ENCODE measurements at places on chromosomes 7 and 10. TPM values are rescaled to one million over a fixed set of nuclear protein-coding genes. Genes with fewer than 3 reads are reported as not detected.

GRCh38 chr10:61565819-61566560 is 96.7 kb upstream of the CABCOCO1 start:
- DNase-seq, result no peak

DNA sequence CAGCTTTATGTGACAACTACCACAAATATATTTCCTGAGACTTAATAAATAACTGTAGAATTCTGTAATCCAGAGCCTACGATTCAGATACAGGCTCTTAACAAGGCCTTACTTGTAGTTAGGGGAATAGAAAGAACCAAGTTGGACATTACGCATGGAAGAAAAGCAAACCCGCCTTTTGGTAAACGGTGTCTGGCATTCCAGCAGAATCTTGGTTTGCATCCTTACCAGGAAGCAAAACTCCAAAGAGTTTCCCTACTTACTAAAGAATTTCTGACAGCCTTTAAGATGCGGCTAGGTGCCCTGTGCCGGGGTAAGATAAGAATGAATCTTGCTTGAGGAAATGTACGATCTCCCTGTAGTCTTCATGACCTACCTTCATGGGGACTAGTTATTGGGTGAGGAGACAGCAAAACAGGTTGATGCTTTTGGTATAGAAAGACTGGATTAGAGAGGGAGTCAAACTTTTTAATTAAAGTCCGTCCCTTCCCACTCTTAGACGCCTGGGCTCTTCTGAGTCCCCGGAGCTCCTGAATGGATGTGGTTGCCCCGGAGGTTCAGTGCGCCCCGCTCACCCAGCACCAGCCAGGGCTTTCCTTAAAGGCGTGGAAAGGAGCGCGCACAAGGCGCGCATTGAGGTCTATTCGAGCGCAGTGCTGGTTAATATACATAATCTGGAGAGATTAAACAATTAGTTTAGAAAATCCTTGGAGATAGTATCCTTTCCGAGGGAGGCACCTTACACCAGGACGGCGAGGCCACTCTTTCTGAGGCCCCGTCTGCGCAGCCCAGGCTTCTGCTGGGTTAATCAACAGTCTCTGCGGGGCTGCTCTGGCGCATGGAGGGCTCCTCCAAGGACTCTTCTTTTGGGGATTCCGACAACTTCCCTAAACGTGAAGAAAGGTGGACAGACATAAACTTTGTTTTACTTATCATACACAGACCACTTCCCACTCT is 11.5 kb downstream of the PTF1A start:
- no peak for DNase-seq

DNA sequence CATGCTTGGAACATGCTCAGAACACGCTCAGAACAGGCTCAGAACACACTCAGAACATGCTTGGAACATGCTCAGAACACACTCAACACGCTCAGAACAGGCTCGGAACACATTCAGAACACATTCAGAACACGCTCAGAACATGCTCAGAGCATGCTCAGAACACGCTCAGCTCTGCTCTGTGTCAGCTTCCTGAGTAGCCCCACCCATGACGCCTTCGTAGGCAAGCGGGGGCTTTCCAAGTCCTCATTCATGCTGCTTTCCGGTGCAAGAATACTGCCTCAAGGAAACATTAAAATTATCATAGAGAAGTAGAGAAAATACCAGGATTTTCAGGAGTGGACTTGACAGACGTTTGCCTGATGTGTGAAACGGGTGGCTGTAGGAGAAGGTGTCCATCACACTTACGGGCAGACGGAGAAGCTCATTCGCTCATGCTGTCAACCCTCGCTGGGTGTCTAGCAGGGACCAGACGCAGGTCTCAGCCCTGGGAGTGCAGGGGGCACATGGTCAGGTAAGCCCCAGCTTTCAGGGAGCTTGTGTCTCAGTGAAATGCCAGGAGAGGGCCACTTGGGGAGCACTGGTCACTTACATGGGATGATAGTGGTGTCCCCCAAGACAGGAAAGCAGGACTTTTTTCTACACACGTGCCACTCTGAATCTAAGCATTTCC is 24.7 kb downstream of the EN2 start:
- DNase-seq, result no peak

DNA sequence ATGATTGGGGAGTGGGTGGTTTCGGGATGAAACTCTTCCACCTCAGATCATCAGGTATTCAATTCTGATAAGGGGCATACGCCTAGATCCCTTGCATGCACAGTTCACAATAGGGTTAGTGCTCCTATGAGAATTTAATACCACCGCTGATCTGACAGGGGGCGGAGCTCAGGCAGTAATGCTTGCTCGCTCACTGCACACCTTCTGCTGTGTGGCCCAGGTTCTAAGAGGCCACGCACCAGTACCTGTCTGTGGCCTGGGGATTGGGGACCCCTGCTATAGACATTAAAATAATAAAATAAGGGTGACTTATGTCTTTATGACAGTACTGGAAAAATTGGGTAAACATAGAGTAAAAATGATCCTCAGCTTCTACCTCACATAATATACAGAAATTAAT is 66.1 kb downstream of the SAMD9 start:
- DNase-seq, result no peak

- DNase-seq, result no peak
These were observed 183.0 kb downstream of the THSD7A start for GRCh38 chr7:11648980-11649379.

DNA sequence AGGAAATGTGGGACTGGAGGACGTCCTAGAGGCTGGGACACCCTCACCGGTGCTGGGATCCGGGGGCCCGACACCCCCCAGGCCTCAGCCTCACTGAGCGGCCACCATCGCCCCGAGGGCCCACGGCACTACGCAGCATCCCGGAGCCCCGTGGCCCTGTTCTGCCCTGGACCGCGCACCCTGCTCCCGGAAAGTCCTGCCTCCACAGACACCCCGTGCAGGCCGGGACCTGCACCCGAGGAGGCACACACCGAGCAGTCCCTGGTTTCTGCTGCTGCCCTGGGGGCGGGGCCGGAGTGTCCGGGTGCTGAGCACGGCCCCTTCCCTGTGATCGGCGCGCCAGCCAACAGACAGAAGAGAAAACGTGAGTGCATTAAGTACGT is 18.1 kb upstream of the KNDC1 start:
- DNase-seq, result no peak

GRCh38 chr10:125782616-125783015 is 7.0 kb upstream of the MMP21 start:
- no peak for DNase-seq

GRCh38 chr10:36555036-36555435 is 570.4 kb upstream of the ANKRD30A start:
- DNase-seq, result no peak

GRCh38 chr10:78356291-78356900 is 322.7 kb downstream of the RPS24 start:
- DNase-seq, result no peak

- DNase-seq, result no peak
These were observed 31.1 kb downstream of the ENKUR start for GRCh38 chr10:24984906-24985305.

DNA sequence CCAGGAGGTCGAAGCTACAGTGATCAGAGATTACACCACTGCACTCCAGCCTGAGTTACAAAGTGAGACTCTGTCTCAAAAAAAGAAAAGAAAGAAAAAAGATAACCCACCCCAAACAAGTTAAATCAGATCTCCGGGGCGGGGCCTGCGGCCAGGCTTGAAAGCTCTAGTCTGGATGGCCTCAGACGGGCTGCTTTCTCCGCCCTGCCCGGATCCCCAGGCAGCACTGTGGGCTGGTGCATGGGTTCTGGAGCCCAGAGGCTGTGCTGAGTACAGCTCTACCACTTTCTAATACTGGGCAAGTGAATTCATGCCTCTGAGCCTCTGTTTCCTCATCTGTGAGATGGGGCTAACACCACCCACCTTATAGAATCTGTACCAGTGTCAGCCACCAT is 83.7 kb downstream of the ZMIZ1 start:
- no peak for DNase-seq

DNA sequence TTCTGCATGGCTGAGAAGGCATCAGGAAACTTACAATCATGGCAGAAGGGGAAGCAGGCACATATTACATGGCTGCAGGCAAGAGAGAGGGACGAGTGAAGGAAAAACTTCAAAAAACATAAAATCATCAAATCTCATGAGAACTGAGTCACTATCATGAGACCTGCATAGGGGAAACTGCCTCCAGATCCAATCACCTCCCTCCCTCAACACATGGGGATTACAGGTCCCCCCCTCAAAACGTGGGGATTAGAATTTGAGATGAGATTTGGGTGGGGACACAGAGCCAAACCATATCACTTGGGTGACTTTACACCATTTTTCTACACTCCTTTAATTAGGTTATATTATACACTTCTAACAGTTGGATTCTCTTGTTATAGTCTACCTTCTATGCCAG is 490.7 kb upstream of the KCND2 start:
- DNase-seq, result no peak

GRCh38 chr10:51260376-51260775 is 186.1 kb downstream of the PRKG1 start:
- DNase-seq, result no peak

DNA sequence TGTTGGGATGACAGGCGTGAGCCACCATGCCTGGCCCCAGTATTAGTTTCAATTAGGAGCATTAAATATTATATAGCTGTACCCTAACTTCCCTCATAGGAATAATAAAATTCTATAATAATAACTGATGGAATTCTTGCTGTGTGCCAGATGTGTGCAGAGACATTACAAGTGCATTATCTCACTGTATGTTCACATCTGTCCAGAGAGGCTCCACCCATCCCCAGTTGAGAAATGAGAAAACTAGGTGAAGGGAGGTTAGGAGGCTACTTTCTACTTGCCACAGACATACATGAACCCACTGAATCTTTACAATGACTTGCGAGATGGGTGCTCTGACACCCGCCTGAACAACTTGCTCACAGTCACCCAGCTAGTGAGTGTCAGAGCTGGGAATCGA is 3.2 kb downstream of the GALNT17 start:
- DNase-seq, result no peak

DNA sequence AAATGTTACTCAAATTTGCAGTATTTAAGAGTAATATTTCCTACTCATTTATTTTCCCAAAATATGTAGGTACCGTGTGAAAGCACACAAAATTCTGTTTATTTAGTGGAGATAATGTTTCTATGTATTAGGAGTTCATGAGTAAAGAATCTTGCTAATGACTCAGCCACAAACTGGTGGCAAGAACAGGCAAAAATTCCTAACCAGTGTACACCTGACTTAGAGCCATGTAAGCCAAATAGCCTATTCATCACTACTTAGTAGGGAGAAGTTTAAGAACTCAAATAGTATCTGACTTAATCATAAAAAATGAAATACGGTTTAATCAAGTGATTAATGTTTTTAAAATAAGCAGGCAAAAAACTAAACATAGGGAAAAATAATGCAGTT is 169.0 kb downstream of the SRPK2 start:
- DNase-seq, result no peak

- DNase-seq, result no peak
These were observed 97.0 kb upstream of the SVIL start for GRCh38 chr10:29731760-29732159.

- no peak for DNase-seq
These were observed 1.0 kb downstream of the CNPY1 start for GRCh38 chr7:155545348-155545747.

DNA sequence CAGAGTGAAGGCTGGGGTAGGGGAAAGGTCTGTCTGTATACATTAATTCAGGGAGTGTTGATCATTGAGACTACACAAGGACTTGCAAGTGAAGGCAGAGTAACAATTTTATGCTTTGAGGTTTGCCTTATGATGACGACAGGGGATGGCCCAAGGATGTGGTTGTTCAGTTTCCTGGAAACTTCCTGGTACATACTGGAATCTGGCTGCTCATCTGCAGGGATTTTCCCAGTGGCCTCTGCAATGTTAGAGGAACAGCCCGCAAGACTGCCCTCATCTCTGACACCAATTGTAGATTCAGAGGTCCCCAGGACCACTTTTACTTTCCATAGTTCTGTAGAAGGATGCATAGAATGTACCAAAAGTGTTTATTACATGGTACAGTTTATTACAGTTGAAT is 189.6 kb downstream of the TMEM178B start:
- DNase-seq, result no peak

DNA sequence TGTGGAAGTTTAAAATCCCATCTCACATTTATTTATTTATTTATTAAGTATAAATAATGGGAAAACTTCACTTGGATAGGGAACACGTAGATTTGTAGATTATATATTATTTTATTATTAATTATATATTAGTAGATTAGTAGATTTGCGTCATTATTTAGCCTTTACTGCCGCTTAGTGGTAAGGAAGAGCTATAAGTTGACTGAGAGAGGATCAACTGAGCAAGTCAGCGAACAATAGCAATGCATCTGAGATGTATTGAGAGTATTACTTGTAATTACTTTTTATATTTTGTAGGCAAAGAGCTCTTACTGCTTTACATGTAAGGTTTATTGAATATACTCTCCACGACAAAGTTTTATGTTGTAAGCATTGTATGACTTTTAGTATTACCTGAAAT is 244.5 kb upstream of the ANKRD30A start:
- no peak for DNase-seq

DNA sequence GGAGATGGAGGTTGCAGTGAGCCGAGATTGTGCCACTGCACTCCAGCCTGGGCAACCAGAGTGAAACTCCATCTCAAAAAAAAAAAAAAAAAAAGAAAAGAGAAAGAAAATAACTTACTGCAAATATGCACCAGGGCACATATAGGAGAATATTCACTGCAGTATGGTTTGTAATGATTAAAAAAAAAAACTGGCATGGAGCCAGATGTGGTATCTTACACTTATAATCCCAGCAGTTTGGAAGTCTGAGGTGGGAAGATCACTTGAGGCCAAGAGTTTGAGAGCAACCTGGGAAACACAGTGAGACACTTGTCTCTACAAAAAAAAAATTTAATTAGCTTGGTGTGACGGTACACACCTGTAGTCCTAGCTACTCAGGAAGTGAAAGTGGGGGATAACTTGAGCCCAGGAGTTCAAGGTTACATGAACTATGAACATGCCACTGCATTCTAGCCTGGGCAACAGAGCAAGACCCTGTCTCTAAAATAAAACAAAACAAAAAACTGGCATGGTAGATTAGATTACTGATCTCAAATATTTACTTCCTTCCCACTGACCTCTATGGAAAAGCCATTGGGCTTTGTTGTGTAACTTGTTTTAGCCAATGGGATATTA is 85.6 kb downstream of the MICU1 start:
- no peak for DNase-seq

DNA sequence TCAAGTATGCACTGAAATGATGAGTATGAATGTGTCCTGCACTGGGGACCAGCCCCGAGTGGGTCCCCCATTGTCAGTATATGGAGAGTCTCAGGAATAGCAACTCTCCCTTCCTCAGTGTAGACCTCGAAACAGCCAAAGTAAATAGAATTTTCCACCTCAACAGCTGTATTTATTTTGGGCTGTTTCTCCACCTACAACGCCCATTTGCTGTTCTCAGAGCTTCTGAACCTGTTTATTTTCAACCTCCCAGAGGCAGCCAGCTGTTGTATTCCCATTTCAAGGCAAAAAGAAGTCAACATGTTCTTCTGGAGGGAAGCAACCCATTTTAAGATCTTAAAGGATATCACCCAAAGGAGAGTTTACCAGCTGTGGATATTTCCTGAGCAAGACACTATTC is 59.6 kb upstream of the BICC1 start:
- no peak for DNase-seq

GRCh38 chr7:17155529-17155928 is 142.9 kb upstream of the AHR start:
- no peak for DNase-seq

The NUDT13 gene
- 2.4 TPM for total RNA-seq

The ASB13 gene
- 17.3 TPM for total RNA-seq

The PLXDC2 gene
- 79.9 TPM for total RNA-seq

The CYP3A4 gene
- 0.60 TPM for total RNA-seq

The CC2D2B gene
- 0.56 TPM for total RNA-seq

The GPNMB gene
- total RNA-seq, result 134 TPM

The TEX36 gene
- total RNA-seq, result not detected

The GJD4 gene
- not detected for total RNA-seq

The SAP25 gene
- total RNA-seq, result 4.7 TPM

The FGF8 gene
- not detected for total RNA-seq
